DMS53 (cell line): ENCODE measurements at places on chromosomes 7 and 10.

DNA sequence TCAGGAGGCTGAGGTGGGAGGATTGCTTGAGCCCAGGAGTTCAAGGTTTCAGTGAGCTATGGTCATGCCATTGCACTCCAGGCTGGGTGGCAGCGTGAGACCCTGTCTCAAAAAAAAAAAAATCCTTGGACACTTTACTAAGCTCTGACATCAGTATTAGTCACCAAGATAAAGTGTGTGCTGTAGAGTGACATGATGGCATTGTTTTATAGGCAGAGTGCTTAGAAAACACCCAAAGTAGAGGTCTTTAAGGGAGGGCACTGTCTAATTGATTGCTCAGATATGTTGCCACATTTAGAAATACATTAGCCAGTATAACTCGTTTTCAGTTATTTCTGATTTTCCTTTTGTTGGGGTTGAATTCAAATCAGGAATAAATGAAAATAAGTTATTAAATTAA lies 235.9 kb downstream of the REEP3 start:
- peak; percentile 6 for DNase-seq

DNA sequence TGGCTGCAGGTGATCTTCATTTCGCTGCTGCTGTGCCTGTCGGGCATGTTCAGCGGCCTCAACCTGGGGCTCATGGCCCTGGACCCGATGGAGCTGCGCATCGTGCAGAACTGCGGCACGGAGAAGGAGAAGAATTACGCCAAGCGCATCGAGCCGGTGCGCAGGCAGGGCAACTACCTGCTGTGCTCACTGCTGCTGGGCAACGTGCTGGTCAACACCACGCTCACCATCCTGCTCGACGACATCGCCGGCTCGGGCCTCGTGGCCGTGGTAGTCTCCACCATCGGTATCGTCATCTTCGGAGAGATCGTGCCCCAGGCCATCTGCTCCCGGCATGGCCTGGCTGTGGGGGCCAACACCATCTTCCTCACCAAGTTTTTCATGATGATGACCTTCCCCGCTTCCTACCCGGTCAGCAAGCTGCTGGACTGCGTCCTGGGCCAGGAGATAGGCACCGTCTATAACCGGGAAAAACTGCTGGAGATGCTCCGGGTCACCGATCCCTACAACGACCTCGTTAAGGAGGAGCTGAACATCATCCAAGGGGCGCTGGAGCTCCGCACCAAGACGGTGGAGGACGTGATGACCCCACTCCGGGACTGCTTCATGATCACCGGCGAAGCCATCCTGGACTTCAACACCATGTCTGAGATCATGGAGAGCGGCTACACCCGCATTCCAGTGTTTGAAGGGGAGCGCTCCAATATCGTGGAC lies 1.3 kb downstream of the CNNM2 start:
- DNase-seq, result peak; percentile 74

DNA sequence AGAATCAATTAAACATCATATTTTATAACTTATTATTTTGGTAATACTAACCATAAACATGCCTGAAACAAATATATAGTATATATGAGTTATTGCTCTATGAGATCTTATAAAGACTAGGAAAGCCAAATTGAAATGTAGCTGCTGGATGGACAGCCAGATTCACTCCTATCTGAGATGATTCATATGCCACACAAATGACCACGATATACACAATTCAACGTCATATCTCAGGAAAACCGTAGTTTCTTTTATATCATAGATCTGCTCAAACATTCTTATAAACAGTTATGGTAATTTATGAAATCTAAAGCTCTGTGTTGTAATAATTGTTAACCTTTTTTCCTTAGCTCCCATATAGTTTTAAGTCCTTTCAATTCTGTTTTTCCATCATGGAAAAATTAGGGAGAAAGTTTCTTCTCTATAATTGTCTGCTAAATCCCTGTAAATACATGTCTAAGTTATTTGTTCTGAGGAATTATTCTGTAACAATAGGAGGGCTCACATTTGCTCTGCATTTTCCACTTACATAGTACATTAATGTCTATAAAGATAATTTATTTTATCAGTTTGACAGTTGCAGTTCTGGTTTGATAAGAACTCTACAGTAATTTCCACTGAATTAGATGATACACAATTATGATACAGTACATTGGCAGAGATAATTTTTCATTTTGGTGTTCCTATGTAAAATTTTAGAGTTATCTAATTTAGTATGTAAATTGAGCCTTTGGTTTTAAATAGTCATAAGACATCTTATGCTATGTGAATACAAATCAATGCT lies 42.7 kb downstream of the GNAT3 start:
- no peak for DNase-seq

GRCh38 chr7:76356823-76357222 lies 2.0 kb downstream of the YWHAG start:
- DNase-seq, result peak; percentile 84

- DNase-seq, result no peak
Measured at GRCh38 chr7:88597941-88598425, 161.5 kb upstream of the ZNF804B start.

DNA sequence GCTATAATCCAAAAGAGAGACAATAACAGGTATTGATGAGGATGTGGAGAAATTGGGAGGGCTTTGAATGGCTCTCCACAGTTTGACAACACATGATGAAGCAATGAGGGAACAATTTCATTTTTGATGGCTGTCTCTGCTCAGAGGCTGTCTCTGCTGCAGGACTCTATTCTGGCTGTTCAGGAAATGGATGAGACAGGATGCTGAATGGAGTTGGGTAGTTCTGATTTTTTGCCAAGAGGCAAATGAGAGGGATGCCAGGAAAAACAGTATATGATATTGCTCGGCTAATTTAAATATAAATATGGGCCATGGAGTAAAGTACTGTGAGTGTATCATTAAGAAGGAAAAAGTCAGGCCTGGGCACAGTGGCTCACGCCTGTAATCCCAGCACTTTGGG lies 16.8 kb downstream of the APBB1IP start:
- no peak for DNase-seq

DNA sequence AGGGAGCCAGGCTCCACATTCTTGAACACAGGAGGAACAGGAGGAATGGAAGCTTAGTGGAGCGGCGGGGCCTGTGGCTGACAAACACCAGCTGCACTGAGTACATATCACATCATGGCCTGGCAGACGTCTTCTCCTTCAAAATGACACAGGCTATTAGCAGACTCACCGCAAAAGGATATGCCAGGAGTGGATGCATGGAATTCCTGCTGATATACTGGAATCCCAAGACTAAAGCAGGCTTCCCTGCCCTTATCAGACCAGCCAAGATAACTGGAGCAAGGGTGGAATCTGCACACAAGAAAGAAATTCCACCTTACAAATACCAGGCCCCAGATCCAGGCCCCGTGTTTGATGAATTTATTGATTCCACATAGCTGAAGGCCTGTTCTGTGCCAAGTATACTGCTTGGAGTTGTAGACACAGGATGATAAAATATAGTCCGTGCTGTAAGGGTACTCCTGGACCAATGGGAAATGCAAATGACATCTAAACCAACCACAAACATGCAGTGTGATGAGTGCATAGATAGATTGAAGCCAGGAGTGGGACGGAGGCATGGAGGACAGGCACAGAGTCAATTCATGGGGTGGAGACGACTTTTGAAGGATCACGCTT lies 480.5 kb upstream of the ZMIZ1 start:
- DNase-seq, result peak; percentile 67

DNA sequence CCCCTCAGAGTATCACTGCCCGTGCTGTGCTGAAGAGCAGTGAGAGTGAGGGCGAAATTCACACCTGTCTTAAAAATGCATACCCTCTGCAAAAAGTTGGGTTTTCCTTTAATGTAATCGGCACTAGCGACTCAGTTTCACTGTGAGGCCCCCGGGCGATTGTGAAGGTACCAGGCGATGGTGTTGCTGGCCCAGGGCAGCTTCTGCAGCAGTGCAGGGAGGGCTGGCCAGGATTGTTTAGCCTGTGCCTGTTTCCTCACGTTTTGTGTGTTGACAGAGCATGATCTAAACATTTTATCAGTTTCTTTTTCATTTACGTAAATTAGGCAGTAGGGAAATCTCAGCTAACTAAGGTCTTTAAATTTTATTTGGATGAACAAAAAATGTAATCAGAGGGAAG lies 13.3 kb downstream of the ZNF862 start:
- no peak for DNase-seq

DNA sequence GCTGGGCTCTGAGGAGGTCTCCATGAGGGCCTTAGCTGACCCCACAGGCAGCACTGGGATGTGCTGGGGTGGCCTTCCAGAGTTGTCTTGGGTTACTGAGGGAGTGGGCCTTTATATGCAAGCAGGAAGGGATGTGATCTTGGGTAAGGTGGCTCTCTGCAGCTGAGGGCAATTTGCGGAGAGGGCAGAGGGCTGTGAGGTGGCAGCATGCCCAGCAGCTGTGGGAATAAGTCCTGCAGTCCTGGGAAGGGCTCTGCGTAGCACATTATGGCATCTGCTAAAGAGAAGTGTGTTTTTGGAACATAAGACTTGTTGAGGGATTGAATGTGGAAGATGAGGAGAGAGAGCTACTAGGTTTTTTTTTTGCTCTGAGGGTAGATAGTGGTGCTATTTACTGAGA lies 99.6 kb upstream of the KMT2E start:
- DNase-seq, result no peak

GRCh38 chr7:99638731-99639130 lies 22.0 kb downstream of the ZSCAN25 start:
- DNase-seq, result no peak

DNA sequence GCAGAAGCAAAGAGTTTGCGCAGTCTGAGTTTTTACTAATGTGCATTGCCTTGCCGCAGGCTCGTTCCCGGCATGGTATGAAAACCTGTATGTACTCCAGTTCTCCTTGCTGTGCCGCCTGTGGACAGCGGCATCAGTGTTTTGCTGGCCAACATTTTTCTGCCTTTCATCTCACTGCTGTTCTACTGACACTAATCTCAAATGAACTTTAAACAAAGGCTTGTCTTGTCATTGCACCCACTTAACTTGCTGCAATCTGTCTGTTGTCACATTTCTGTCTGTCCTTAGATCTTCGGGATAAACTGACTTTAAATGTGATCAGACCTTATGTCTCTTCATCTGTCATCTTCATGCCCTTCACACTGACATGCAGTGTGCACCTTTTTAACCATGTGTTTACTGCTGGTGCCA lies 71.7 kb upstream of the ZNRF2 start:
- DNase-seq, result no peak

DNA sequence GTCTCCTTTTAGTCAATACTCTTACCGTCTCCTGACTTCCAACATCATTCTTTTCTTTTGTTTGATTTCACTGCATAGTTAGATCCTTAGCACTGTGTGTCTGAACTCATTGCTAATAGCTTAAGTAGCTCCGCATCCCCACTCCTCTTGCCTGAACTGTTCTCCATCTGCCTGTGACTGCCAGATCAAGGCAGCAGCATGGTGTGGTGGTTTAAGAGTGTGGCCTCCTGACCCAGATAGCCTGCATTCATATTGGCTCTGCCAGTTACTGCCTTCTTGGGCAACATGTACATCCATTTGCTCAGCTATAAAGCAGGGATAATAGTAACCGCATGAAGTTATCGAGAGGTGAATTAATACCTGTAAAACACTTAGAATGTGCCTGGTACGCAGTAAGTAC lies 50.8 kb downstream of the SUFU start:
- DNase-seq, result no peak

GRCh38 chr10:62205750-62206399 lies 62.8 kb downstream of the RTKN2 start:
- DNase-seq, result no peak

- DNase-seq, result no peak
Measured at GRCh38 chr7:135209225-135209834, 2.0 kb downstream of the WDR91 start.

DNA sequence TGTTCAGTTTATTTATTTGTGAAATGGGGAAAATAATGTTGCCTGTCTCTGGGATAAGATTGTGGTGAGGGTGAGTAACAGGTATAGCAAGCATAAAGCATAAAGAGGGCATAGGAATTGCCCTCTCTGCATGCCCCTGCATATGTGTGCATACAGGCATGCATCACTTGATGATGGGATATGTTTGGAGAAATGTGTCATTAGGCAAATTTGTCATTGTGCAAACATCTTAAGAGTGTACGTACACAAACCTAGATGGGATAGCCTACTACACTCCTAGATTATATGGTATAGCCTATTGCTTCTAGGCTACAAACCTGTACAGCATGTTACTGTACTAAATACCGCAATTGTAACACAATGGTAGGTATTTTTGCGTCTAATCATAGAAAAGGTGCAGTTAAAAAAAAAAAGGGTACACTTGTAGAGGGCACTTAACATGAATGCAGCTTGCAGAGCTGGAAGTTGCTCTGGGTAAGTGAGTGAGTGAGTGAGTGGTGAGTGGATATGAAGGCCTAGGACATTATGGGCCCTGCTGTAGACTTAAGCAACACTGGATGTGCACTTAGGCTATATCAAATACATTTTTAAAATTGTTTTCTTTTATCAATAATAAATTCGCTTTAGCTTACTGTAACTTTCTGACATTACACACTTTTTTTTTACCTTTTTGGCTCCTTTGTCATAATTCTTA lies 386.5 kb upstream of the ANKRD30A start:
- peak; percentile 21 for DNase-seq
